ENCODE measurements at places on chromosomes 1 and 21. TPM values are rescaled to one million over a fixed set of nuclear protein-coding genes. Genes with fewer than 3 reads are reported as not detected.

- no peak for DNase-seq
These were observed 37.3 kb downstream of the HUNK start for GRCh38 chr21:31910074-31910470.

The CHRM3 gene
- polyA plus RNA-seq: 6.3 TPM

The MYOM3 gene
- 37.9 TPM for polyA plus RNA-seq

- DNase-seq: peak; percentile 75
These were observed 3.9 kb upstream of the POU3F1 start for GRCh38 chr1:38050397-38051078.

GRCh38 chr1:201085902-201086735 is 26.1 kb downstream of the CACNA1S start:
- DNase-seq: peak; percentile 19

DNA sequence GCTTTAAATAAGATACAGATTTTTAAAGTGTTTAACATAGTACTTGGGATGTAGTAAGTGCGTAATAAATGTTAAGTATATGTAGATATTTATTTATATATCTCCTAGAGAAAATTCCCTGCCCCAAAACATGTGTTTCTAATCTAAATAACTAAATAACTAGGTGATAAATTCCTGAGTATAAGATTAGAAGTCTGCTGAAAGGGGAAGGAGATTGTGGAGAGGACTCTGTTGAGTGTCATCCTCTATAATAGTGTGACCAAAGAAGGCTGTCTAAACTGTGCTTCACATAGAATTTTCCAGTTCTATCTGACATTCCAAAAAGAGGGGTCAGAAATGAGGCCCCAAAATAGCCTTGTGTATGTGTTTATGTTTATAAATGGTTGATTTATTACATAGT is 590.5 kb upstream of the ADAMTS5 start:
- no peak for DNase-seq

The AMY1C gene
- not detected for polyA plus RNA-seq

DNA sequence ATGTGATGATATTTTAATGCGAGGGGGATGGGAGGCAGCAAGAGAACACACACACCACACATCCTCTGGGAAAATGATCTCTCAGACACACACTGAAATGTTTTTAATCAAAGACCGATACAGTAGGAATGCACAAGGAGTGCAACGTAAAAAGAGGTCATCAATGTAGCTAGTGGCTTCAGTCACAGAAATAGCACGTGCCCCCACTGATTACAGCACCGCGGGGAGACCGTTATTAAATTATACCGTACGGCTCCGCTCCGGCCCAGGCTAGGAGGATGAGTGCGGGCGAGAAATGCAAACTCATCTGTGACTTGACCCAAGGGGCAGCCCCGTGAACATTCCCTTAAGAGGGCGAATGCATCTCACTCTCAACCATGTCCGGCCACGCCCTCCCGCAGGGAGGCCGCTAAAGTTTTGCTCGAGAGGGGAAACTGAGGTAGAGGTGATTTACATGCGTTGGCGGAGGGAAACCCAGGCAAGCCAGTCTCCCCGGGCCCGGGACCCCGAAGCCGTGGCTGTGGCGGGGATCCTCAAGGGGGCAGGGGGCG is 552 bp downstream of the UBR4 start:
- peak; percentile 53 for DNase-seq

The LYSMD1 gene
- 16.7 TPM for polyA plus RNA-seq

The KRTAP7-1 gene
- not detected for polyA plus RNA-seq

DNA sequence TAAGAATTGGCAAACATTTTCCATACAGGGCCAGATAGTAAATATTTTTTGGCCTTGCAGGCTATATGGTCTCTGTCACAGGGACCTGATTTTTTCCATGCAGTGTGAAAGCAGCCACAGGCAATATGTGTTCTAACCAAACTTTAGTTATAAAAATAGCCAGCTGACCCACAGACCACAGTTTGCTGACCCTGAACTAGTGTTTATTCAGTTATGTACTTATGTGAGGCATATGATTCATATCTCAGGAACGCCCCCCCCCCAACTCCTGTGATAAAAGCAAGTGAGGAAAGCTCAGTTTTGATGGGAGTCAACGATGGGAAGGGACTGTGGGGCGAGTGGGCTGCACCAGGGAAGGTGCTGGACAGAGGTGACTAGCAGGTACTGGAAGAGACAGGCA is 80.1 kb downstream of the HMGB4 start:
- no peak for DNase-seq

The ILDR2 gene
- 14.1 TPM for polyA plus RNA-seq

The OR4F16 gene
- polyA plus RNA-seq: not detected

GRCh38 chr1:39130325-39130724 is 74.2 kb upstream of the MACF1 start:
- no peak for DNase-seq

The VPS72 gene
- 73.5 TPM for polyA plus RNA-seq

- no peak for DNase-seq
These were observed 10.7 kb downstream of the ATP1A4 start for GRCh38 chr1:160161965-160162705.

DNA sequence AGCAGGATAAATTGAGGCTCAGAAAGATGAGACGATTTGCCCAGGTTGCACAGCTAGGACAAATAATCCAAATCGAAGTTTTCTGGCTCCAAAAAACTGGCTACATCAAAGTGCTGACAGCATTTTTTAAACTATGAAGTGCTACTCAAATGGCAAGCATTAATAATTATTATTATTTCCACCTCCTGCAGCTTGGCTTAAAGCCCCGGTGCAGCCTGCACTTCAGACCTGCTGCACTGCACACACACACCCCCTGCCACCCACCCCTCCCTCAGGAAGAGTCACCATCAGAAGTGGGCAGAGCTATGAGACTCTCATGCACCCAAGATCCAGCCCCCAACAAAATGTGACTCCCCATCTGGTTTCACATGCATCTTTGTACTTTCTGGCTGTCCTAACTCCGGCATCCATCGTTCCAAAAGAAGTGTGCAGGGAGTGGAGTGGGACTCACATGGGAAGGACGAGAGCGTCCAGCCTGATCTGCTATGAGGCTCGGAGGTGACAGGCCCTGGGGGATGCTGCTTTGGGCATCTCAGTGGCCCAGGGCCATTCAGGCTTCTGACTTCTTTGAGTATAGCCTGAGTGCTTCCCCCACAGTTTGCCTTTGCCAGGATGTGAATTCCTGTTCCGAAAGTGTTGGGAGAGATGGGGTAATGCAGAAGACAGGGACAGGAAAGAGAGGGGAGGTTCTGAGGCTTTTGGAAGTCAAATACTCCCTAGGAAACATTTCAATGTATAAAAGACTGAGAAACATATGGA is 65.0 kb upstream of the FAM20B start:
- no peak for DNase-seq

- no peak for DNase-seq
These were observed 1.9 kb downstream of the S100A10 start for GRCh38 chr1:151991663-151992302.

DNA sequence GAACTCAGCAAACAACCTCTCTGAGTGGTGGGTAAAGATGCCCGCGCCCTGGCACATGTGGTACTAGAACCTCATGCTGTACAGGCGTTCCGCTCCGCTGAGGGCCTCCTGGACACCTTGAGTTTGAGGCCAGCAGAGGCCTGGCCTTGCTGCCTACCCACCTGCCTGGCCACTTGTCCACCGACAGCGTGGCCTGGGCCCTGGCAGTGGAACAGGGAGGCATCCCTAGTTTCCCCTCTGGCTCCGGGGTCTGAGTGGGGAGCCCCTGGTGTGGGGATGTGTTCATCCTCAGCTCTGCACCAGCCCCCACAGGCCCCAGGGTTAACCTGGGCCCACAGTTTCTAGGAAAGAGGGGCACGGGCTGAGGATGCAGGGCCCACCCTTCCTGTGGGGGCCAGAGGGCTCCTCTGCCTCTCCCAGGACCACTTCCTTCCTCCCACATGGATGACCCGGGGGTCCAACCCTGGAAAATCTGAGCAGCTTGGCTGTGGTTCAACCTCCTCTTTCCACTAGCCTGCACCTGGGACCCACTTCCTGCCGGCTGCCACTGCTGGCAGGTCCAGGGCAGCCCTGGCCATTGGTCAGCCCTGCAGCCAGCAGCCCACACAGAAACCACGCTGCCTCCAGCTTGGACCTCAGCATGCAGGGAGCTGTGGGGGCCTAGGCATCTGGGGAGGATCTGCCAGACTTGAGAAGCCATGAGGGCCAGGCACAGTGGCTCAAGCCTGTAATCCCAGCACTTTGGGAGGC is 53.3 kb upstream of the COL18A1 start:
- no peak for DNase-seq

The TAF12 gene
- 29.7 TPM for polyA plus RNA-seq

DNA sequence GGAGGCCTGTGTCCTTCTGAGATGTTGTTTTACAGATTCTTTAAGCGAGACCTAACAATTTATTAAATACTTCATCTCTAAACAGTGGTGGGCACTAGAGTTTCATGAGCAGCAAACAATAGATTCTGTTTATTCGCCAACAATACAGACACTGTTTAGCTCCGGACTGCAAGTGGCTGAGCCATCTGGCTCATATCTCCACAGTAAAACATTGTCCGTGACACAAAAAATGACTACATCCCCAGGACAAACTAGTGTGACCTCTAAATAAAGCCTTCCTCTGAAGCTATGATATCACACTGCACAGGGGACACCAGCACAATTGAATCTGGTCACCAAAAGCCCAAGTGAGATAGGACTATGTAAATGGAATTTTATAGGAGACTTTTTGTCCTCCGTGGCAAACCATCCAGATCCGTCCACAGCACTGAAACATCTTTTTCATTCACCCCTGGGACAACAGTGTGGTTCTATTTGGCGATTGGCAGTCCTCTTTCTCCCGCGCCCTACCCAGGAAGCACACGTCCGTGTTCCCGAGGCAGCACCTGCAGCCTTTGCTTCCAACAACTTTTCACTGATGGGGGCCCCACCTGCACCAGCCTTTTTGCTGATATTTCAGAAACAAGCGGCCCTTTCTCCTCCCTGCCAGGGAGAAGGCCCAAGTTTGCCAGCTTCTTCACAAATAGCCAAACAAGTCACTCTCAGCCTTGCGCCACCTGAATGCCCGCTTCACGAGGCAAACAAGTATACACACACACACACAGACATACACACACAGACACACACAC is 47.4 kb downstream of the OLIG1 start:
- no peak for DNase-seq

The BATF3 gene
- polyA plus RNA-seq: 1.1 TPM

DNA sequence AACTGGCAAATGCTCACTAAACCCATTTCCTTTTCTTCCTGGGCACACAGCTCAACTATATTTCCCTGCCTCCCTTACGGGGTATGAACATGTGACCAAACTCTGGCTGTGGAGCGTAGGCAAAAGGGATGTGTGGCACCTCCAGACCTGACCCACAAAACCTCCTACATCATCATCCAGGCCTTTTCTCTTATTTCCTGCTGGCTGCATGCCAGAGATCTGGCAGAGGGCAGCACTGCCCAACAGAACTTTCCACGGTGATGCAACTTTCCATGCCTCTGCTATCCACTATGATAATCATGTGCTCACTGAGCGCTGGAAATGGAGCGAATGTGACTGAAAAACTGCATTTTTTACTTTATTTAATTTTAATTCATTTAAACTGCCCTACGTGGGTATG is 99.6 kb upstream of the CACNA1E start:
- no peak for DNase-seq

All from renal pelvis (tissue), 12 donors.